ENCODE measurements at places on chromosomes 2 and 18.

- peak; percentile 54 for DNase-seq
Measured at GRCh38 chr2:68251855-68252399, 405 bp downstream of the PPP3R1 start.

DNA sequence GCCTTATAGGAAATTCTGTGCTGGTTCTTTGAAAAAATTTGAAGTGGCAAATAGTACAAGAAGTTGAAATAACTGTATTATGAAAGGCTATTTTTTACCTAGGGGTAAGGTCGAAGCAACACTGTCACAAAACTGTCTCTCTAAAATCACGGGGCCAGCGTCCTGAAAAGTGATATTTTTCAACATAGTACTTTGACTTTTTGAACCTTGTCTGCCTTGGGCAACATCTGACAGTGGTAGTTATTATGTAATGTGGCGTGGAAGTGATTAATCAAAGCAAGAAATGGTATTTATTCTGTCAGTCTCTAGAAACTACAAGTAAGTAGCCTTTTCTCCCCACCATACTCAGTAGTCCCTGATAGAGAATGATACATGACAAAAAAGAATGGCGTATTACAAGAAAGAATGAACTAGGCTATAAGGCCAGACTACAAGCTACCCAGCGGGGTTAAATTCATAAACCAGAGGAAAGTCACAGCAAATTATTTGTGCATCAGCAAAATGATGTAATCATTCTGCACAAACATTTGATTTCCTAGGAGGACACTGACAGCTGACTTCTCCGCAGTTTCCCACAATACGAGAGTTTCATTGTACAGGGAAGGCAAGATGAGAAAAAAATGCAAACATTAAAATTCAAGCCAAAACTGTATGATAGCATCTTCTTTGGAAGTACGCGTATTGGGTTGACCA, 9.8 kb downstream of the GEN1 start:
- DNase-seq, result no peak

GRCh38 chr18:61702007-61702406, 190.8 kb downstream of the RNF152 start:
- no peak for DNase-seq

DNA sequence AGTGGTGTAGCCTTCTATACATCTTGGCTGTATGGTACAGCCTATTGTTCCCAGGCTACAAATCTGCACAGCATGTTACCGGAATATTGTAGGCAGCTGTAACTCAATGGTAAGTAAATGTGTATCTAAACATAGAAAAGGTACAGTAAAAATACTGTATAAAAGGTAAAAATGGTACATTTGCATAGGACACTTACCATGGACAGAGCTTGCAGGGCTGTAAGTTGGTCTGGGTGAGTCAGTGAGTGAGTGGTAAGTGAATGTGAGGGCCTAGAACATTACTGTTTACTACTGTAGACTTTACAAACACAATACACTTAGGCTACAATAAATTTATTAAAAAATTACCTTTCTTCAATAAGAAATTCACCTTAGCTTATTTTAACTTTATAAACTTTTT, 3.7 kb upstream of the MRPS9 start:
- no peak for DNase-seq

GRCh38 chr18:5546660-5547059, 2.9 kb upstream of the EPB41L3 start:
- DNase-seq, result no peak

DNA sequence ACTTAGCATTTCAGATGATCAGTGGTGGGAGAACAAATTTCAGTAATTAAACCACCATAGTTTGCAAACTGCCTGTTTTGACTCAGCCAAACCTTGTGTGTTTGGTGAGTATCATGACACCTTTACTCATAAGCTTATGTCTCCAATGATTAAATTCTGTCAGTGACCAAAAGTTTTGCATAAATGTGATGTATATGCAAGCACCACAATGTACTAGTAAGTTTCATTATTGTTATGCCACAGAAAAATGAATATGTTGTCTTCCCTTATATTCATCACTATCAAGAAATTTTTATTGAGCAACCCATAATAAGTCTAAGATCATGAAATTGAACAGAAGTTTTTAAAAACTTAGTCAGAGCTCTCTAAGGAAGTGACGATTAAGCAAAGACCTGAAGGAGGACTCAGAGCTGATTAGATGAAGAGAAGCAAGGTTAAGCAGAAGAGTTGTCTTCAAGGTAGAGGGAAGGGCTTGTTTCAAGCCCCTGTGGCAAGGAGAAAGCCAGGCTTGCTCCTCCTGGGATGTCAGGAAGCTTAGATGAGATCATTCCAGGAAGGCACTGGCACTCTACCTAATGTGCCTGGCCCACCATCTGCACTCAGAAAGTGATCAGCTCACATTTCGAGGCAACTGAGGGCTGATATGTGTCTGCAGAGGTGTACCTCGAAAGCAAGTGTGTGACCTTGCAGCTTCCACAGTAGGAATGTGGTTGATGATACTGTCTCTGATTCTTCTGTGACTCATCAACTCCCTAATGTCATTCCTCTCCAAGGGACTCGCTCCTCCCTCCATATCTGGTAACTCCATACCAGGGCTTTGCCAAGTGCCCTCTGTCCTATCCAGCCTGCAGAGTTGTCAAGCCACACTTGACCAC, 54.7 kb downstream of the KCTD18 start:
- peak; percentile 27 for DNase-seq

DNA sequence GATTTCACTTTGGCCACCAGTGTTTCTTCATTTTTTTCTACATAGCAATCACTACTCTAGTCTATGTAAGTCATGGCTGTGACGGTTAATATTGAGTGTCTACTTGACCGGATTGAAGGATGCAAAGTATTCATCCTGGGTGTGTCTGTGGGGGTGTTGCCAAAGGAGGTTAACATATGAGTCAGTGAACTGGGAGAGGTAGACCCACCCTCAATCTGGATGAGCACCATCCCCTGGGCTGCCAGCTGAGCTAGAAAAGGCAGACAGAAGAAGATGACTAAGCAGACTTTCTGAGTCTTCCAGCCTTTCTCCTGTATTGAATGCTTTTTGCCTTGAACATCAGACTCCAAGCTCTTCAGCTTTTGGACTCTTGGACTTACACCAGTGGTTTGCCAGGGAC, 265.0 kb upstream of the SLC8A1 start:
- no peak for DNase-seq

DNA sequence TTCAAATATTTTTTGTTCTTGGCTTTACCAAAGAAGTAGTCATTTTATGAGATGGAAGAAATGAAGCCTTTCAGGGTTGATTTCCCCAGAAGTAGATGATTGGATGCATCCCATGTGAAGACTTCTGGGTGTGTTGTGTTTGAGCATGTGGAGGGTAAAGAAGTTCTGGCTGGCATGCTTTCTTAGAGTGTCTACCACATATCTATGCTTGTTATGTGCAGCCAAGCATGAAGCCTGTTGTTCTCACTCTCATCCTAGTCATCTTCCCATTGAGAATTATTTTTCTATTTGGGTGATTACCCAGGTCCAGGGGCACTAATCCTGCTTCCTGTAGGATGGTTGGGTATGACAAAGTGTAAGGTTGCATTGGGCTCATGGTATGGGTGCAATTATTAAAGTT, 472.9 kb downstream of the PTPRM start:
- no peak for DNase-seq

DNA sequence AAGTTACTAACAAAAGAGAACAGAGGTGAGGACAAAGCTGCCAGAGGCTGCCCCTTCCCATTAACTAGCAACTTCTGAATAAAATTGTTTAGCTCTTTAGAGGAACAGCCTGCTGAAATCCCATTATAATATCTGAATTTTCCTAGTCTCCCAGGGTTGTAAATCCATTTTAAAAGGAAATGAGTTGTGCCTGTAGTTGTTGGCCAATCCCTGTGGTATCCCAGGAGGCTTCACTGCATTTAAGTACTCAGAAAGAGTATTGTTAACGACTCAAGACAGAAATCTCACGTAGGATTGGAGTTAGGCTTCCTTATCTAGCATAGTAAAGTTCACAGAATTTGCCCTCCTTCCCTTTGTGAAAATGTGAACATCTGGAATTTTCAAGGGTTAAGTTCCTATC, 8.9 kb downstream of the LAPTM4A start:
- no peak for DNase-seq

- no peak for DNase-seq
Measured at GRCh38 chr2:176138923-176139660, 9.6 kb downstream of the HOXD8 start.

Measured in stimulated activated CD4-positive, alpha-beta T cell treated with anti-CD3 and anti-CD28 coated beads, Interleukin-15, amount 100 ng/mL, for 24 hours (primary cell).